ENCODE measurements at places on chromosomes 13 and 19. TPM values are rescaled to one million over a fixed set of nuclear protein-coding genes. Genes with fewer than 3 reads are reported as not detected.

- peak; percentile 13 for DNase-seq
Observed at GRCh38 chr13:24288870-24289269, 20.5 kb upstream of the C1QTNF9 start.

GRCh38 chr13:110492679-110493593 lies 68.6 kb downstream of the RAB20 start:
- DNase-seq = no peak

DNA sequence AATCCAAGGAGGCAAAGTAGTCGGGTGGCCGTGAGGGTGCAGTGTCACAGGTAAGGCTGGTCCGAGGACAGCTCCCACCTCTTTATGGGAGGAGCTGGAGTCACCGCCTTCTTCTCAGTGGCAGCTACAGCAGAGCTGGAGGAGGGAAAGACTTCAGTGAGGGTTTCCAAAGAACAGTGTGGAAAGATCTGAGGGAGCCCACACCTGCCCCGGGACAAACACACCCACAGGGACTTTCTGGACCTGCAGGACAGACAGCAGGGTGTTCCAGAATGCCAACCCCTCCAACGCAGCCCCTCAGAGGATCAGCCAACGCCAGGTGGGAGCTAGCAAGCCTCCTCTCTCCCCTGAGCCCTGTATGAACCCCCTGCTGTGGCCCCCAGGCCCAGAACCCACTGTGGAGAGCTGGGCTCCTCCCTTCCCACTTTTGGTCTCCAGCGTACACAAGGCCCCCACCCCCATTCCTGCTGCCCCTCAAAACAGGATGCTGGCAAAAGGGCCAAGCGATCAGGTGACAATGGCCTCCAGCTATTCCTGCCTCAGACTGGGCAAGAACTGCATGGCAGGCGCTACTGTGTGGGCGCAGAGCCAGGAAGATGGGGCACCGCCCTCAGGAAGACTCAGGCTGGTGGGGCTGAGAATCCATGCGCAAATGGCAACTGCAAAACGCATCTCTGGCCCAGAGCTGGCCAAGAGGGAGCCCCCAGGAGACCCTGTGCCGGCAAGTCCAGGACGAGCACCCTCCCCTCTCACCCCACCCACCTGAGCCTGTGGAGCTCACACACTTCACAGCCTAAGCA lies 3.5 kb upstream of the CD320 start:
- peak; percentile 39 for DNase-seq

- DNase-seq = peak; percentile 41
Observed at GRCh38 chr13:37640499-37640898, 41.9 kb upstream of the POSTN start.

DNA sequence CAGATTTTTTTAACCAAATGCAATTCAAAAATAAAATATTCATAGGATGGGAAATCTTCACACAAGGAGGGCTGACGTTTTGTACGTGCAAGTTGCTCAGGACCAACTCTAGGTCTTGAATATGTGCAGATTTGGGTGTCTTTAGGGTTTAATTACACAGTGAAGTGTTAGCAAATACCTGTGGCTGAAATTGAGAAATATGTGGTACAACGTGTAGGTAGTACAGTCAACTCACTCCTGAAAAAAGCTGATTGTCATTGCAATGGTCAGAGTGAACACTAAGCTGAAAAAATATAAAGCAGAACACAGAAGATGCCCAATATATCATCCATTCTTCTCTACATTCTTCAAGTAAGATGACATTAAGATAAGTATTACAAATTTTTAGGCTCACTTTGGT lies 314.3 kb downstream of the SLITRK1 start:
- DNase-seq = no peak

DNA sequence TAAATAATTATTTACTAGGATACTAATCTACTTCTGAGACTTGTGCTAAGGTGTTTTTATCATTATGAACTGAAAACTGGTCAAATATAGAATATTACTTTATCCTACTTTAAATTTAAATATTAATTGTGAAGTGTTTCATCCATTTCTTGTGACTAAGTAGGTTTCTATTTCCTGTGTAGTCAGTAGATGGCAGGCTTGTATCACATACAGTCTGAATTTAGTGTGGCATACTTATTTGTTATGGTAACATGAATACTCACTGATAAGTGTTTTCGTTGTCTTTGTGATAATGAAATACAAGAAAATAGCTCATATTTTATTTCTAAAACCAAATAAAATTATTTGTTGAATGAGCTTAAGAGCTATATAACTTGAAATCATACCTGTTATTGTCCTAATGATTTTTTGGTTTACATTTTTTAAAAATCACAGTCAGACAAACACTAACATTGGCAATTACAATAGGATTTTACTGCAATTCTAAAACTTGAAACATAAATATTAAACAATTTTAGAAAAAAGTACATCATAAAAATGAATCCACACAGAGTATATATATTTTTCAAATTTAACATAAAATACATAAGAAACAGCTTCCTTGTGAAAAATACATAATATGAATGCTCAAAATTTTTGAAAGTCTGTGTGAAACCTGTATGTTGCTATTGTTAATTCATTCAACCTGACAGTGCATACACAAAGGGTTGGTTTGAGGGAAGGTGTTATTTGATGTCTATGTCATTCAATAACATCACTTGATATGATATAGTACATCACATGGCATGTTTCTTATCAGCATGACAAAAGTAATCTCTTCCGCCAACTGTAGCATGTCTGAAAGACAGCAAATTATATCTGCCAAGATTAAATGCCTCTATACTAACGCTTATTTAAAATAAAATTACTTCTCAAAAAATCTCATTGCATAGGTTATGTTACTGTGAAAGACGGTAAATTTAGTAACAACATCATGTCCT lies 904.8 kb upstream of the PCDH20 start:
- peak; percentile 78 for DNase-seq

GRCh38 chr13:73547239-73547638 lies 488.4 kb downstream of the KLF5 start:
- DNase-seq = no peak

- DNase-seq = peak; percentile 82
Observed at GRCh38 chr13:79679334-79679733, 198.4 kb downstream of the NDFIP2 start.

GRCh38 chr13:53068585-53069520 lies 40.2 kb downstream of the OLFM4 start:
- peak; percentile 74 for DNase-seq

DNA sequence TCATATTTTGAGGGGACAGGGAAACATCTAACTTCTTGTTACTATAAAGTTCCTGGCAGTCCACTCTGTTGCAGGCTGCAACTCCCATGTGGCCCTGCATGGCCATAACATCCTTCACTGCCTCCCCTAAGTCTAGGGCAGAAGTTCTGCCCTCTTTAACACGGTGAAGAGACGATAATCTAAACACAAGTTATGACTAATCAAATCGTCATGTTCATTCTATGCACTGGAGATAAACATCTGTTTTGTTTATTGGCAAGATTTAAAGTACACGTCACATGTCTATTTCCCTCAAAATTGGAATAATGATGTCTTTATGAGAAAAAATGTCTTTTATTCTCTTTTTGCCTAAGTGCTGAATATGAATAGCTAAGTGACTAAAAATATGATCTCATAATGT lies 1629.4 kb downstream of the PCDH9 start:
- DNase-seq = no peak

DNA sequence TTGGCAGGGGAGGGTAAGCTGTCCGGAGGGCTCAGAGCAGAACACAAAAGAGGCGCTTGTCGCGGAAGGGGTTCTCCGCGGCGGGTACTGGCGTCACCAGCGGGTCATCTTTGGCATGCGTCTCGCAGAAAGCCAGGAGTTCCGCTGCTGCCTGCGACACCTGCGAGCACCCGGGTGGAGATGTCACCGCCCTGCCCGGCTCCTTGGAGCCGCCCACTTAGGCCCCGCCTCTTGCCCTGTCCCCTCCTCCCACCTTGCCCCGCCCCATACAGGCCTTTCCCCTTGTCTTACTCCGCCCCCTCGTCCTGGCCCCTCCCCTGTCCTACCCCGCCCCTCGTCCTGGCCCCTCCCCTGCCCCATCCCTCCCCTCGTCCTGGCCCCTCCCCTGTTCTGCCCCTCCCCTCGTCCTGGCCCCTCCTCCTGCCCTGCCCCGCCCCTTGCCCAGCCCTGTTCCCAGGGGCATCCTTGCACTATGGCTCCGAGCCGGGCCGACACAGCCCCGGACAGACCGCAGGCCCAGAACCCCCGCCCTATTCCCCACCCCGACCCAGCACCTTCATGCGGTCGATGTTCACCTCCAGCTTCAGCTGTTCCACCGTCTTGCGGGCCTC lies 1.9 kb downstream of the GNG8 start:
- DNase-seq = peak; percentile 79

DNA sequence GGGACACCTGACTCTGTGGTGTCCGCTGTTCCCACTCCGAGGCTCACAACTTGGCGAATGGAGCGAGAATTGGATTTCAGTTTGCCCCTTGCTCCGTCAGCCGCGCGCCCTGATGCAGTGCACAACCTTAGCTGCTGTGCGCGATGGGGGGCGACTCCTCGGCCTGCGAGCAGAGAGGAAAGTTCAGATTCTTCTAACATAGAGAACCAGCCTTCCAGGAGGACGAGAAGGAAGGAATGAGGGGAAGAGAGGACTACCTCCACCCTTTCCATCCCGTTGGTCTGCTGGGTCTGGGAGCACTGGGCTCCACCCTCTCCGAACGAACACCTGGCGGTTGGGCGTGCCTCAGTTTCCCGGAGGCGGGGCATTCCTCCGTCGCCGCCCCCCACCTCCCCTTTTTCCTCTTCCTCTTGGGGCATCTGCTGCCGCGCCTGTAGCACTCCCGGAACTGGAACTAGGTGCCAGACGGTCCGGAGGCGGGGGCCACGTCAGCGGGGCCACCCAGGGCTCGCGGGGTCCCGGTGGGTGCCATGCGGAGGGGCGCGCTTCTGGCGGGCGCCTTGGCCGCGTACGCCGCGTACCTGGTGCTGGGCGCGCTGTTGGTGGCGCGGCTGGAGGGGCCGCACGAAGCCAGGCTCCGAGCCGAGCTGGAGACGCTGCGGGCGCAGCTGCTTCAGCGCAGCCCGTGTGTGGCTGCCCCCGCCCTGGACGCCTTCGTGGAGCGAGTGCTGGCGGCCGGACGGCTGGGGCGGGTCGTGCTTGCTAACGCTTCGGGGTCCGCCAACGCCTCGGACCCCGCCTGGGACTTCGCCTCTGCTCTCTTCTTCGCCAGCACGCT lies at the start of gene KCNK6:
Gene KCNK6 (plus strand): TSS at position 425 of the 838 bp plus-strand sequence. CDS start 106 bp downstream, at position 531.
- peak; percentile 67 for DNase-seq

DNA sequence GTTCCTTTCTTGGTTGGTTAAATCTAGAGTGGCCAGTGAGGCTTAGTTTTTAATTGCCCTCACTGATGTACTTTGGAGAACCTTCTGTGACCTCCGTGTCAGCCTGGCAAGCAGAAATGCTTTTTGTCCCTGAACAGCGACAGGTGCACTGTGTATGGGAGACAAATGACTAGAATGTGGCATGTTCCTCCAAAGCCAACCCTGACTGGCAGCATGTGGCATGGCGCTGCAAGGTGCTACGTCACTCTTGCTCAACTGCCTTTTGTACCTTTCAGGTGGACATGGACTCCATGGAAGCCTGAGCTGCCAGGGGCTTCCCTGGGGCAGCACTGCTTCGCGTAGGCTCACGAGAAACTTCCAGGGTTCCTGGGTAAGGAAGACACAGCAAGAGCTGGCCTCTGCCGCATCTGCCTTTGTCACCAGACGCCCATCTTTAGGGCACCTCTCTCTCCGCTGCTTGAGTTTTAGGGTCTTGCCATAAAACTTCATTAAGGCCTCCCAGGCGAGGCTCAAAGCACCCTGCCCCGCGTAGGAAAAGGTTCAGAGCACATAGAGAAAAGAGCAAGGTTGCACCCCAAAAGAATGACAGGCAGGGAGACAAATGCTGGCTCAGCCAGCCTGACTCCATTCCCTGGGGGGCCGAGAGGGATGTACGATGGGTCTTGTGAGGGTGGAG lies 167.1 kb upstream of the SOX1 start:
- DNase-seq = no peak

DNA sequence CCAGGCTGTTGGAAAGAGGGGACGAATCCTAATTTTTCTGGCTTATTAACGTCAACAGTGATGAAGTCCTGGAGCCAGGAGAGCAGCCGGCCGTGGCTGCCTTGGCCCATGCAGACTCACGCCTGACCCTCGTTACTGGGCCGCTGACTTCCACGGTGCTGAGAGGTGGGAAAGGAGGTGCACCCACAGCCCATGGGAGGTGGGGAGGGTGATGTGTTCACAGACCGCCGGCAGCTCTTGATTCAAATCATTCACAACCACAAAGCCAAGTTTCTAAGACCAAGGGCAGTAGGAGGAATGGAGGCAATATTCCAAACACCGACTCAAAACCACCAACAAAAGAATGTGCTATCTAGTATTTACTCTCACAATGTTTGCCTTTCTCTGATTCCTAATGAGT lies 24.3 kb downstream of the COL4A2 start:
- peak; percentile 37 for DNase-seq

DNA sequence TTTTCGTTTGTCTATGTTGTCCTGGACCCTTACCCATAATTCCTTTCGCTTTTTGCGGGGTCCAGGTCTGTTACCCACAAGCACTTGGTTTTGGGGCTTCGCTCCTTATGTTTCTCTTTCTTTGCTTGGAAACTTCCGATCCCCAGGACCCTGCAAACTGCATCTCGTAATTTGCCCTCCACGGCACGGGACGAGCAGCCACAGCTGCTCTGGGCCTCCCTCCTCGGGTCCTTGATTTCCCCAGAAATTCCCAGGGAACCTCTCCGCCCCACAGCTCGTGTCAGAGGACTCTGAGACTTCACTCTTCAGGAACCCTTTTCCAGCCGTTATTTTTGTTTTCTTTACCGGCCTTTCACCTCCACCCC lies 599 bp downstream of the SNRNP70 start:
- no peak for DNase-seq

DNA sequence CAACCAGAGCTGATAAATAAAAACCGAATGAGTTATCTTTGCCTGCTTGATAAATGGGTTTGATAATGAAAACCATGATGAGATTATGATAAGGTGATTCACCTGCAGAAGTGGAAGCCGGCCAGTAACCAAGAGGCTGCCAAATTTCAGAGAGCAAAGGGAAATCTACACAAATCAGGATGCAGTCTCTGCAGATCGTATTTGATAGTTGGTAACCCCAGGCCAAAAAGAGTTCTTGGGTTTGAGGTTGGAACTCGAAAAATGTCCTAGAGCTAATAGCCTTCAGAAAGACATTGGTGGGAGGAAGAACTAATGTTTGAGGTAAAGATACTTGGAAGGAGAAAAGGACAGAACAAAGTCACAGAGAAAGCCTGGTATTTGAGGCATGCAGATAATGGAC lies 9.6 kb upstream of the LATS2 start:
- DNase-seq = no peak

MEDAG gene
- 4.1 TPM for total RNA-seq

TINCR gene
- total RNA-seq = 8.1 TPM

LIM2 gene
- total RNA-seq = not detected

COMP gene
- total RNA-seq = 8.1 TPM

CABP5 gene
- total RNA-seq = not detected

DMKN gene
- total RNA-seq = 25.7 TPM

ZNF573 gene
- total RNA-seq = 26.8 TPM

ANO8 gene
- total RNA-seq = 8.5 TPM

OSCAR gene
- 1.5 TPM for total RNA-seq

Data from tongue (tissue), 3 donors.